ENCODE measurements at places on chromosomes 1 and 21.

DNA sequence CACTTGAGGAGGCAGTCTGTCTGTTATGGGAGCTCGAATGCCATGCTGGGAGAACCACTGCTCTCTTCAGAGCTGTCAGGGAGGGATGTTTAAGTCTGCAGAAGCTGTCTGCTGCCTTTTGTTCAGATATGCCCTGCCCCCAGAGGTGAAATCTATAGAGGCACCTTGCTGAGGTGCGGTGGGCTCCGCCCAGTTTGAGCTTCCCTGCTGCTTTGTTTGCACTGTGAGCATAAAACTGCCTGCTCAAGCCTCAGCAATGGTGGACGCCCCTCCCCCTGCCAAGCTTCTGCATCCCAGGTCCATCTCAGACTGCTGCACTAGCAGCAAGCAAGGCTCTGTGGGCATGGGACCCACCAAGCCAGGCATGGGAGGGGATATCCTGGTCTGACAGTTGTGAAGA lies 247.5 kb downstream of the LMX1A start:
- DNase-seq, result no peak

DNA sequence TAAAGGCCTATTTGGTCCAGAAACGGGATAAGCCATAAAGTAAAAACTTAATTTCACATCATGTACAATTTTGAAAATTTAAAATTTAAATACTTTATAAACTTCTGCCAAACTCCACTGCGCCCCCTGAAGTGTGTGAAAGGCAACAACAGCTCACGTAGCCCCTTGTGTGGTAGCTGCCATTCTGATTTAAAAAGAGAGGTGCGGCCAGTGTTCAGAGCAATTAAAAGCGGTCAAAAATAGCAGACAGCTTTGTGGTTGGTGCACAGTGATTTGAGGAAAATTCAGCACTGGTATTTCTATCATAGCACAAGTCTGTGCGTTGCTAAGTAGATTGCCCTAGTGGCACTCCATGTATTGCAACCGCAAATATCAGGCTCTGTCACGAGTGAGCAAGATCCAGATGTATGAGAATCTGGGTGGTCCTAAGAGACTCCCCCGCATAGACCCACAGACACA lies 122.5 kb downstream of the ATG4C start:
- no peak for DNase-seq

GRCh38 chr1:117015724-117016123 lies 14.2 kb downstream of the CD101 start:
- DNase-seq, result no peak

- no peak for DNase-seq
Observed at GRCh38 chr21:35150562-35151226, 101.6 kb upstream of the RUNX1 start.

GRCh38 chr21:43609501-43610340 lies 49.6 kb downstream of the HSF2BP start:
- peak; percentile 19 for DNase-seq

DNA sequence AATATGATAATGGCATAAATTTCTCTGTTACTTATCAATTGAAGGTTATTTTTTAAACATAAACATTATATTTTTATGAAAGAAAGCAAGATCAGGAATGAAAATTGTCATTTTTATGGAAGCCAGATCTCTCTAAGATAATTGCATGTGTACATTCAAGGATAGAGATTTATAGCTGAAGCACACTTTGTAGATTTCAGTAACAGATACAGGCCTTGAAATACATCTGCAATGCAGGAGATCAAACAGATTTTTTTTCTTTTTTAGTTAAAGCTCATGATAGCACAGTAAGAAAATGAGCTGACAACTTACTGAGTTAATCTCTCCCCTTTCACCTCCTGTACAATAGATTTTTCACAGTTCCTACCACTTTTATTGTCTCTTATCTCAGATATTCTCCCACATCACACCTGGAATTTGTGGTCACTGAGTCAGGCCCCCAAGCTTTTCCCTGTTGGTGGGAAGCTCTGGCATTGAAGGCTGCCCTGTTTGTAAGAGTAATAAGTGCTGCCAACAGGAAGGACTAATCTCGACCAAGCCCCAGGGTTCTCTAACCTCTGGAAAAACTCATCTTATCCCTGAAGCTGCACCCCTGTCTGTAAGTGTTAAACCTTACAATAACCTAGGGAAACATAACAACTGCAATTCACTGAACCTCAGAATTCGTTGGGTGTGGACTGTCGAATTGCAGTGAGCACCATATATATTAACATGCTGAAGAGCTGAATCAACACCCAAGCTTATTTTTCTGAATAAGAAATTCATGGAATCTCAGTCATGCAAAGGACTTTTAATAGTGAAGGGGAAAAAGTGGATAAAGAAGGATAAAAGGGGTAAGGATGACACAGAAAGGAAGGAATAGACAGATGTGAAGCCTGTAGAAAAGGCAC lies 599.0 kb downstream of the LMO4 start:
- no peak for DNase-seq

DNA sequence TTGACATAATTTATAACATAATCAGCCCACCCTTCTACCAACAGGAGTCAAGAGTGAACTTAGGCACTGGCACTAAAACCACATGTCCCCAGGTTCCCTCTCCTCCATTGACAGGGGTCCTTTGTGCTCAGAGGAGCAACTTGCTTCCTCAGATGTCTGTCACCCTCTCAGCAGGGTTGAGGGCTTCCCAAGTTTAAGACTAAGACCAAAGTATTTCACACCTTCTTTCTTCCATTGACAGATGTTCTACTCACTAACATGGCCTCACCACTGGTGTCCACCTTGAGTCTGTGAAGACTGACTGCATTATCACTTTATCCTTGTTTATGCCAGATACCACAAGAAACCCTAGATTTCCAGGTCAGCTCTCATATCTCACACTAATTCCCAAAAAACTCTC lies 56.5 kb downstream of the CCDC18 start:
- no peak for DNase-seq

DNA sequence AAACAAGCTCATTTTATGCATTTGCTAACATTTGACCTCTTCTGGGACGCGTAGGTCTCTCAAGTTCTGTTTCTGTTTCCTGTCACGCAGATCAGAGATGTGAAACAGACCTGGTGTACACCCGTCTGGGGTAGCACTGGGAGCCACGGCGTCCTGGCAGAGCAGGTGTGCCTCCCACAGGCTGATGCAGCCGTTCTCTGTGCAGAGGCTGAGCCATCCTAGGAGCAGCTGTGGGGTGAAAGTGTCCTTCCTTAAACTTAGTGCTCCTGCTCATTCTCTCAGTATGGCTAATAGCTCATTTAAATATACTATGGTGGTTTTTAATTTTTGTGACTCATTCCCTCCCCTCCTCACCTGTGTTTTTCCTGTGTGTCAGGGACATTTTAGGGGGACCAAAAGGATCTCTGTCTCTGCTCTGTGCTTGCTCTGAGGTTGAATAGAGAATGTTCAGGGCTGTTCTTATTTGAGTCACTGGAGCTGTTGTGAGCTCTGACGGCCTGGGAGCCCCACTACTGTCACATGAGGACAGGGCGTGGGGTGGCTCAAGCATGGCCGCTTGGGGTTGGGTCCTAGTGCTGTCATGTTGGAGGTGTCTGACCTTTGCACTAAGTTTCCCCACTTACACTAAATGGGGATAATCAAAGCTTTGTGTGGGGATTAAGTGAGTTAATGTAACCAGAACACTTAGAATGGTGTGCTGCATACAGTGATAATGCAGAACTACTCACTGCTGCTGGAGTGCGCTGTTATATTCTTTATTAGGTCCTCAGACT lies 43.0 kb downstream of the GALNT2 start:
- no peak for DNase-seq

DNA sequence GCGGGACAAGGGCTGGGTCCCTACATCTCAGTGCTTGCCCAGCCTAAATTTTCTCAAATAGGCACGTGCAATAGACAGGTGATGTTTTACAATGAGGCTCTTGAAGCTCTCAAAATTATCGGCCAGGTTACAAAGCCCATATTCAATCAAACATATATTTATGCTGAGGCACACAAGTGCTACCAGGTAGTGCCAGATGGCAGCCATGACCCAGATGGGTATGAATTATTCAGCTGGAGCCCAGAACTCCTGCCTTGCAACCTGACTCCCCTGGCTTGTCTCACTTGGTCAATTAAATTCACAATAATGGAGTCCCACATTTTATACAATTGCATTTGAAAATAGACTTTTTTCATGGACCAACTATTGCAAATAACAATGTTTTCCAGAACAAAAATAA lies 12.3 kb upstream of the ADAM30 start:
- no peak for DNase-seq

DNA sequence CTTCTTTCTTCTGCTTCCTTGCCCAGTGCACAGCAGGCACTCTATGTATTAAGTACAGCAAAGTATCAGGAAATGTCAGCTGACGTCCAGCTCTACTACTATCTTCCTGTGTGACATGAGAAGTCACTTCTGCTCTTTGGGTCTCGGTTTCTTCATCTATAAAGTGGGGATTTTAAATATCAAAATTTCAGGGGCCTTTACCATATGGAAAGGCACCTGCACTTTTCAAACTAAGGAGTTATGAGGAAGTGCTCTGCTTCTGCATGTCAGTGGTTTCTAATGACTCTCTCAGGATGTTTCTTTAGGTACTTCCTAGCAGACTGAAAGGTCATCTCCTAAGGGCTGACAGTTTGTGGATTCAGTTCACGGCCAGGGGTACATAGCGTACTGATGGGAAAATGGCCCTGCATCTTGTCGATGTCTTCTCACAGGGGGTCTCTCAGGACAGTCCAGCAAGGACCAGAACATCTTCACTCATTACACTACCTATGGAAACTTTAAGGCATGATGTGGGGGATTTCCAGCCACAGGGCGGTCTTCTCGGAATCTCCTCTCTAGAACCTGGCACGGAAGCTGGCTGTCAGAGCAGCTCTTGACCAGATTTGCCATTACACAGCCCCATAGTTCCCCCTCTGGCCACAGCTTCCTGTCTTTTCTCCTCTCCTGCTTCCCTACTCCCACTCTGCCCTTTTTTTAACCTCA lies 42.0 kb upstream of the MTF1 start:
- no peak for DNase-seq

- no peak for DNase-seq
Observed at GRCh38 chr1:29783508-29784275, 547.4 kb downstream of the PTPRU start.

- DNase-seq, result no peak
Observed at GRCh38 chr1:206905295-206906164, 8.3 kb downstream of the IL24 start.

- DNase-seq, result no peak
Observed at GRCh38 chr21:45299026-45299863, 11.6 kb upstream of the POFUT2 start.

- DNase-seq, result no peak
Observed at GRCh38 chr21:42654179-42654912, 925 bp downstream of the PDE9A start.

- DNase-seq, result no peak
Observed at GRCh38 chr1:47210666-47211065, 20.8 kb upstream of the PDZK1IP1 start.

GRCh38 chr1:231206856-231207255 lies 34.2 kb upstream of the GNPAT start:
- no peak for DNase-seq

GRCh38 chr21:17340081-17340480 lies 172.8 kb upstream of the CXADR start:
- DNase-seq, result no peak

- DNase-seq, result no peak
Observed at GRCh38 chr1:20325407-20325843, 34.8 kb downstream of the VWA5B1 start.

- DNase-seq, result no peak
Observed at GRCh38 chr1:168453056-168453455, 90.7 kb downstream of the XCL2 start.

DNA sequence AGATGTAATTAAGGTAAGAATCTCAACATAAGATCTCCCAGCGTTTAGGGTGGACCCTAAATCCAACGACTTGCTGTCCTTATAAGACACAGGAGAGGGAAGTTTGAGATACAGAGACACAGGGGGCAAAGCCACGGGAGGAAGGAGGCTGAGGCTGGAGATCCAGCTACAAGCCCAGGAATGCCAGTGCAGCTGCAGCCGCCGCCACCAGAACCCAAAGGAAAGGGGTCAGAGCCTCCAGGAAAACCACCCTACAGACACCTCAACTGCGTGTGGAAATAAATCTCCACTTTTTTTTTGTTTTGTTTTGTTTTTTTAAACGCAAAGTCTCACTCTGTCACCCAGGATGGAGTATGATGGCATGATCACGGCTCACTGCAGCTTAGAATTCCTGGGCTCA lies 12.1 kb upstream of the TFF1 start:
- no peak for DNase-seq

- no peak for DNase-seq
Observed at GRCh38 chr1:246647113-246647512, 77.1 kb upstream of the SCCPDH start.

- no peak for DNase-seq
Observed at GRCh38 chr1:64545118-64545843, 75.4 kb downstream of the CACHD1 start.

GRCh38 chr1:224447251-224447650 lies 12.7 kb upstream of the WDR26 start:
- DNase-seq, result no peak

- no peak for DNase-seq
Observed at GRCh38 chr1:197438010-197438790, 170.1 kb downstream of the CRB1 start.

DNA sequence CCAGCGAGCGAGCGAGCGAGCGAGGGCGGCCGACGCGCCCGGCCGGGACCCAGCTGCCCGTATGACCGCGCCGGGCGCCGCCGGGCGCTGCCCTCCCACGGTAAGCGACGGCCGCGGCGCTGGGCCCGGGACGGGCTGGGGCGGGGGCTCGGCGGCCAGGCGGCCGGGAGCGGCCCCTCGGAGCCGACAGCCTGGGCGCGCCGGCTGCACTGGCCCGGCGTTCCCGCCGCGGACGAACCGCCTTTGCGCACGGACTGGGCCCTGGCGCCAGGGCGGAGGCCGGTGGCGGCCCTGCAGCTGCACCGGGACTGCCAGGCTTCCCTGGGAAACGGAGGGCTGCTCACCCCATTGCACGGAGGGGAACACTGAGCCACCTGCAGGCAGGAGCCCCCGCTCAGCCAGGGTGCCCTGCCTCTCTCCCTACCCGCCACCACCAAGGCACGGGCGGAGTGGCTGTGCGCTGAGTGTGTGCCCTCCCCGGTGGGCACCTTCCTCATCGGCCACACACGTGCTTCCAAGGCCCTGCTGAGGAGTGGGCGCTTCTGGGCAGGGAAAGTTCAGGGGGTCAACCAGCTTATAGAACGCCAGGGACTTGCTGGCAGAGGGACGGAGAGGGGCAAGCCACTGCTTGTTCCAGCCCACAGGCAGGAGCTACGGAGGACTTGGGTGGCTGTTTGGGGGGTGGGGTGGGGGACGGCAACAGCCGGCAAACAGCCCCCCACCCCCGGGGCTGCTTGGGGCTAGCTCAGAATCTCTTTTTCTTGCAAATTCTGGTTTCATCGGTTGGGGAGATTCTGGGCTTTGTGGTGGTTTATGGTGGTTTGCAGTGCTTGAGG lies 532 bp downstream of the CSF1 start:
- DNase-seq, result no peak
